NCI-H1417 treated with DMSO at 0.1 percent for 48 hours (cell line): ENCODE measurements at places on chromosomes 16 and 17.

DNA sequence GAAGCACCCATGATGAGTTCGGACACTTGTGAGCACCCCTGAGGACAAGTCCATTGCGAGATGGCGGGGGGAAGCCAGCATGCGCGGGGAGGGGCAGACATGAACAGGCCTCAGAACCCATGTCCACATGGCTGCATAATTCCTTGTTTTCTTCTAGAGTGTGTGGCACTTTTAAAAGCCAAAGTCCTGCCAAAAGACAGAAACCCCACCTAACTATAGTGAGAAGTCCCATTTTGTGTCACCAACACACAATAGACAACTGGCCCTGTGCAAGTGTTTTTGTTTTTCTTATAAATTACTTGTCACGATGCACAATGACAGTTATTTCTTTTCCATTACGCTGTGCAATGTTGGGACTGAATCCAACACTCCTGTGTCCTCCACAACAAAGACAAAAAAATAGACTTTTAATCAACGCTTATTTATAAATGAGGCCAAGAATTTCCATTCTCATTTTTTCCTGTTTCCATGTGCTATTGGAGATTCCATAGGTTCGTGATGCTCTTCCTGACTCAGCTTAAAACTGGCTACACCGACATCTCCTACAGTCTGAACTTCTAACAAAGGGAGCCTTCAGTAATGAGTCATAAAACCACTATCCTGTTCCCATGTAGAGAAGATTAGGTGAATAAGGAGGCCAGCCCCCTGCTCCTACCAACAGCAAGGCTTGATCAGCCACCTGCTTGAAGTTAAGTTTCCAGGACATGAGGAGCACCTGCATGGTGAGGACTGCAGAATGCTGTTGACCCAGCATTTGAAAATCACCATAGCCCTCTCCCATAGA, 98.9 kb downstream of the ZNF423 start:
- DNase-seq: no peak

- DNase-seq: no peak
These were observed 488 bp upstream of the SEBOX start for GRCh38 chr17:28365487-28365886.

DNA sequence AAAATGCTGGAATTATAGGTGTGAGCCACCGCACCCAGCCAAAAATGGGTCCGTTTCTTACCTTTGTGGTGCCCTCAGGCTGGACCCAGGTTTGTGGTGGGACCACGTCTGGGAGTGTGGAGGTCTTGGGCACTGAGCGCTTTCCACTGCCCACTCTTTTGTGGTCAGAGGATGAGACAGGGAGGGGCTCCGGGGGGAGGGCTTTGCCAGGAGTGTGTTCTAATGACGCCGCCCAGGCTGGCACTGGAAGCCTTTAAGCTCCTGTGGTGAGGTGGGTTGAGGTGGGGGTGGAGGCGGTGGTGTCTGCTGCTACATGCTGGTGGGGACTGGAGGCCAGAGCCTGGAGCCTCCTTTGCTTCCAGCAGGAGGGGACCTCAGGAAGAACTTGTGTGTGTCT, 12.8 kb upstream of the ADCY7 start:
- DNase-seq: no peak

- no peak for DNase-seq
These were observed 912.3 kb downstream of the KCNJ2 start for GRCh38 chr17:71081666-71082065.

GRCh38 chr16:67024384-67025209, 4.4 kb upstream of the CBFB start:
- DNase-seq: no peak

GRCh38 chr16:9766891-9767290, 415.3 kb downstream of the GRIN2A start:
- no peak for DNase-seq

GRCh38 chr17:31596382-31597323, 205.2 kb downstream of the RAB11FIP4 start:
- DNase-seq: no peak

DNA sequence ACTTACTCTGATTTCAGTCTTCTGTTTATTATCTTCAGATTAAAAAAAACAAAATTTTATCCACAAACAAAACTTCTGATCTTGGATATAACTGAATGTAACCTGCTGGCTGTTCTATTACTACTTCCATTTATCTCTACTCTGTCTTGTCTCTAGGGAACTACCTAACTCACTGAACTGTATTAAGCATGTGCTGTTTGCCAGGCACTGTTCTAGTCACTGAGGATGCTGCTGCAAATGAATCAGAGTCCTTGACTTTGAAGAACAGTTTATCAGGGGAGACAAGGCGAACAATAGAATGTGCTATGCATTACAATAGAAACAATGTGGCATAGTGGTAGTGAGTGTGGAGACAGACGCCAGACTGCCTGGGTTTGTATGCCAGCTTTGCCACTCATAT, 2.3 kb upstream of the ANKRD40 start:
- no peak for DNase-seq

DNA sequence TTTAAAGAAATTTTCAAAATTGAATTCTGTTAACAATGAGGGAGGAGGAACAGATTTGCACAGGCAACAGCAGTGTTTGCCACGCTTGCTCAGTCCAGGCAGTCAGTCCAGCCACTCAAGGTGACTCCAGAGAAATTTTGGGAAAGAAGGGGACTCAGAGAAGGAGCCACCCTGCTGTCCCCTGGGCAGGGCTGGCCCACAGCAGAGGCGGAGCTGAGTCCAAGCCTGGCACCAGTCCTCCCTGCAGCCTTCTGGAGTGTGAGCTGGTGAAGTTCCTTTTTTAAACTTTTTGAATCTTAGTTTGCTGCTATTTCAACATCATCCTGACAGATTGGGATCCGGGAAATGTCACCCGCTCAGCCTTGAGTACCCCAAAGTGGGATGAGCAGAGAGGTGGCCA, 14.5 kb upstream of the SLC47A2 start:
- no peak for DNase-seq

- DNase-seq: no peak
These were observed 25.7 kb downstream of the RAB11FIP4 start for GRCh38 chr17:31417051-31417792.
